Activated CD8-positive, alpha-beta T cell treated with anti-CD3 and anti-CD28 coated beads, Interleukin-2, amount 10 ng/mL, durations not matched to agents 7 days and 5 days (primary cell): ENCODE measurements at places on chromosomes 1 and 21. TPM values are rescaled to one million over a fixed set of nuclear protein-coding genes. Genes with fewer than 3 reads are reported as not detected.

DNA sequence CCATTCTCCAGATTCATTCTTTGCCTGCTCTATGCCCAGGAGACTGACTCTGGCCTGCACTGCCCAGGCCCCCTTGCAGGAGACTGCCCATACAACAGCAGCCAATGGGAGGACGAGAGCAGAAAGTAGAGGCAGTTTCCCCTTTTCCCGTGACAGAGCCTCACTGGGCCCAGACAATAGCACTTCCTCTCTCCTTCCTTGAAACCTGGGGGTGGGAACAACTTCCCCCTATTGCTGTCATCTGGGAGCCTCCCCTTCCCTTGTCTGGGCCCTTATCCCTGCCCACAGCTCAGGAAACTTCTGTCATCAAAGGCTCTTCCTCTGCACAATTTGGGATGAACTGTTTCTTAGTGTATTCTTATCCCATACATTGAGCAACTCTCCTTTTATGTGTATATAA lies 60.8 kb upstream of the KCNJ15 start:
- no peak overlapping the region for H3K4me3 ChIP-seq
- no peaks in the 10 kb centered on the region for H3K36me3 ChIP-seq
- no peak overlapping the region for H3K27ac ChIP-seq
- DNase-seq = no peak

- no peak for DNase-seq
- no peaks in the 10 kb centered on the region for H3K4me1 ChIP-seq
- peaks cover 31% of the 10 kb centered on the region for H3K27me3 ChIP-seq
- no peaks in the 10 kb centered on the region for H3K36me3 ChIP-seq
- no peak overlapping the region for H3K4me3 ChIP-seq
These were observed 16.4 kb downstream of the RGS8 start for GRCh38 chr1:182667848-182668505.

- no peaks in the 10 kb centered on the region for H3K27me3 ChIP-seq
- no peak overlapping the region for H3K4me3 ChIP-seq
- no peaks in the 10 kb centered on the region for H3K36me3 ChIP-seq
- H3K4me1 ChIP-seq = no peaks in the 10 kb centered on the region
These were observed 37.7 kb downstream of the MARK1 start for GRCh38 chr1:220565670-220566069.

DNA sequence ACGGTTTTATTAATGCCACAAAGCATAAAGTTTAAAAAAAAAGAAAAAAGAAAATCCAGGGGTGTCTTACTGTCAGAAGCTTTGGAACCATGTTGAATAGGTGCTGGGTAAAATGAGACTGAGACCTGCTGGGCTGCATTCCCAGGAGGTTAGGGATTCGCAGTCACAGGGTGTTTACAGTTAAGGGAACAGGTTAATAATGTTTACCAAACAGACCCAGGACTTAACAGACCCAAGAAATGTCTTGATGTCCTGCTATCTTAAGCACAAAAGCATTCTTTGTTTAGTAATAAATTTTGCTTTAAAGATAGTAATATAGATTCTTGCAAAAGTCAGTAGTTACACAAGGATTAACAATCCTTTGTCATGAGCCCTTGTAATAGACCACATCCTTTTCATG lies 54.7 kb downstream of the OLFML3 start:
- H3K4me3 ChIP-seq = no peak overlapping the region
- no peaks in the 10 kb centered on the region for H3K4me1 ChIP-seq
- no peak overlapping the region for H3K27ac ChIP-seq
- H3K36me3 ChIP-seq = no peaks in the 10 kb centered on the region
- H3K27me3 ChIP-seq = no peaks in the 10 kb centered on the region

- DNase-seq = no peak
- no peak overlapping the region for H3K27ac ChIP-seq
- H3K4me3 ChIP-seq = no peak overlapping the region
- H3K36me3 ChIP-seq = no peaks in the 10 kb centered on the region
- H3K4me1 ChIP-seq = no peaks in the 10 kb centered on the region
These were observed 1041.8 kb downstream of the PLA2G4A start for GRCh38 chr1:187870552-187870951.

- H3K36me3 ChIP-seq = no peaks in the 10 kb centered on the region
- no peak for DNase-seq
- H3K4me1 ChIP-seq = no peaks in the 10 kb centered on the region
- peaks cover 30% of the 10 kb centered on the region for H3K27me3 ChIP-seq
These were observed 159.4 kb upstream of the ATP1B1 start for GRCh38 chr1:168947041-168947440.

- no peak for DNase-seq
- peaks cover 5% of the 10 kb centered on the region for H3K27me3 ChIP-seq
- H3K36me3 ChIP-seq = no peaks in the 10 kb centered on the region
- H3K27ac ChIP-seq = no peak overlapping the region
These were observed 363.7 kb downstream of the SETD4 start for GRCh38 chr21:35696644-35697043.

DNA sequence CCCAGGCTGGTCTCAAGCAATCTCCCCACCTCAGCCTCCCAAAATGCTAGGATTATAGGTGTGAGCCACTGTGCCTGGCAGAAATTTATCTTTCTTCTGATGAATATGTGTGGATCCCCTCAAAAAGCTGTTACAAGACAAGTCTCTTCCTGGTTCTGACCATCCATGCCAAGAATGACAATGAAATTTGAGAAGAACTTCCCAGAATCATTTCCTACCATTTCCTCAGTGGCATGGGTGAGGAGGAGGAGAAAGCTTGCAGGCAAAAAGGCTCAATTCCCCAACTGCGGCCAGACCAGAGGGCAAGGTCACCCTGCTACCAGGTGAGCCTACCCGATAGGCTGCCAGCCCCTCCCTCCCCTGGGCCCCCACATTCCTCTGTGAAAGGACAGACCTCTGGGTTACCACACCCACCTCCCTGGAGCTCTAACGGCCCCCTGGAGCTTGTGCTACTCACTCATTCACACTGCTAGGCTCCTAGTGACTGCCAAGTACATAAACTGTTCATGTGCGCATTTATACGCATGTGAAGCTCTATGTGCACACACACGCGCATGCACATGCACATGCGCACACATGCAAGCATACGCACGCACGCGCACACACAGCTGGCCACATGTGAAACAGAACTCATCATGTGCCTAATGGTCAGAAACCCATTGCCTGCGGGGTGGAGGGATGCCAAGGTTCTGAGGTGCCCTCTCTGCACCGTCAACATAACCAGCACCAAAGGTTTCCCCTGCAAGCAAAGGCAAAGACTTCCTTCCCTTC lies 17.0 kb downstream of the MRAP start:
- H3K4me1 ChIP-seq = no peaks in the 10 kb centered on the region
- H3K27me3 ChIP-seq = no peaks in the 10 kb centered on the region
- no peak overlapping the region for H3K27ac ChIP-seq
- DNase-seq = no peak

DNA sequence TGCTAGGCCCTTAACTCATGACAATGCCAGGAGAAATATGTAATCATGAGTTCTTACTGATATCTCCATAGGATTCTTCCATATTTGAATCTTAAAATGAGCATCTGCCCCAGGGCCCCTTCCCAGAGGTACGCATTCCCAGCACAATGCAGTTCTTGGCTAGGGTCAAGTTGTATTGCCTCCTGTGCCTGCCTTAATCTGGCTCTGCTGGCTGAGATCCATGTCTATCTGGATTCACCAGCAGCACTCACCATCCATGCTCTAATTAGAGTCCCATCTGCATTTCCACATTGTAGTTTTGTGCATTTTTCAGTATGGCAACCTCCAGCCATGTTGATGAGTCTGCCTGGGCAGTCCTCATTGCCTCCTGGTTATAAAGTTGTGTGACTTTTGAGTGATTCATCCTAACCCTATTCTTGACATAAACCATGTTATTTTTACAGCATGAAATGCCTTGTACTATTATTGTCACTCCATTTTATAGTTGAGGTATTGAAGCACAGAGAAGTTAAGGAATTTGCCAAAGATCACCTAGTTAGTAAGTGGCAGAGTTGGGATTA lies 55.9 kb downstream of the CAMSAP2 start:
- no peak for DNase-seq
- peaks cover 1% of the 10 kb centered on the region for H3K27me3 ChIP-seq
- no peak overlapping the region for H3K4me3 ChIP-seq
- H3K27ac ChIP-seq = no peak overlapping the region
- no peaks in the 10 kb centered on the region for H3K36me3 ChIP-seq

DNA sequence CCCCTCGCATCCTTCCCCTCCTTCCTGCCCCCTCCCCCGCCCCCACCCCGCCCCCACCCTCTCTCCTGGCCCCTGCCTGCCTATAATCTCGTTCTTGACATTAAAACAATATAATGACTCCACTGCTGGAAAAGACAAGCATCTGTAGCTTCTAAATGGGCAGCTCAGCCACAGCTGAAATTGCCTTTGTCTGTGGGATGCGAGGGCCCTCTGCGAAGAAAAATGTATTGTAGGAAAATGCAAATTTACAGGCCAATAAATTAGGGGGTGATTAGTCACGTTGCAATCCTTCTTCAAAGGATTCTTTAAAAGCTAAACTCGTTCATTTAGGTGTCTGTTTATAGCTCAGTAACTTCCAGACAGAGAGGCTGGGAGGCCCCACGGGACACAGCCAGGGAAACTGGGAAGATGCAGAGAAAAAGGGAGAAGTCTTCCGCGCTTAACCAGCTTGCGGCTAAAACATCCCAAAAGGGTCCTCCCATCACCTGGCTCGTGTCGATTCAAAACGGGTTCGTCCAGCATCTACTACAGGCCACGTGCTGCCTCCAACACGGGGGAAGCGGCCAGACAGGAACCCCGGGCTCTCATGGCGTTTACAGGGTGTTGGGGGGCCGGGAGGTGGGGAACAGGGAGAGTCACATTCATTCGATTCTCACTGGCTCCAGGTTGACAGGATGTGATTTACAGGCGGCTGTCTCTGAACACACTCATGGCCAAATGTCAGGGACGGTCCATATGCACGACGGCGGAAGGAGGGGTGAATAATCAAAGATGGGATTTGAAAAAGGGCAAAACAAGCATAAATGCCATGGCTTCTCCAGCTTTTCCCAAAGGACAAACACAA lies 100.5 kb upstream of the ZBTB40 start:
- DNase-seq = no peak
- no peak overlapping the region for H3K27ac ChIP-seq
- no peaks in the 10 kb centered on the region for H3K36me3 ChIP-seq
- peaks cover 40% of the 10 kb centered on the region for H3K27me3 ChIP-seq
- H3K4me3 ChIP-seq = no peak overlapping the region
- peaks cover 2% of the 10 kb centered on the region for H3K4me1 ChIP-seq

DNA sequence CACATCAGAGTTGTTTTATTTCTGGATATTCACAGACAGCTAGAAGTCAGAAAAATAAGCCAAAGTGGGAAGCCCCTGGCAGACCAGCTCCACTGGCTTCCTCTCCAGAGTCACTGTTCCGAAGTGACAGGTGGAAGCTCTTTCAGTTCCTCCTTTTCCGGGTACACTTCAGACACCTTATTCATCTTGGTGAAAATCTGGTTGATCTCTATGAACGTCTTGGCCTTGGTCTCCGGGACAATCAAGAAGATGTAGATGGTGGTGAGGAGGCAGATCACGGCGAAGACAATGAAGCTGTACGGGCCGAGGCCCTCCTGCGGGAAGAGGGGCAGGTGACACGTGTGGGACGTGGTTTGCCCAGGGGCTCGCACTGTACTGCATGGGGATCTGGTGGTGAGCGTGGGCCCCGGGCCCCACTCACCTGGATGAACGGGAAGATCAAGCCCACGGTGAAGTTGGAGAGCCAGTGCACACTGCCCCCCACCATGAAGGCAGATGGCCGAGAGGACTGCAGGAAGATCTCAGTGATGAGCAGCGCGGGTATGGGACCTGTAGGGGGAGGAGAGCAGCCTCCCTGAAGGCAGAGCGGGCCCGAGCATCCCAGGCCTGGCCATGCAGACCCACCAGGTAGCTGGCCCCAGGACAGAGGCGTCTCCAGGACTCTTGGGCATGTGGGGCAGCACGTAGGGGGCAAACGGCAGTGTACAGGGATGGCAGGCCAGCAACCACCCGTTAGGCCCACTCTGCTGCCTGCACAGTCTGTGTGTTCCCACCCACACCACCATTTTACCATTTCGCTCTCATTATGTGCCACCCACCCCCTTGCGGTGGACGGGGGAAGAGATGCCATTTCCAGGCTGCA lies 11.5 kb upstream of the SLC2A7 start:
- peaks cover 5% of the 10 kb centered on the region for H3K36me3 ChIP-seq
- no peak overlapping the region for H3K27ac ChIP-seq
- H3K27me3 ChIP-seq = no peaks in the 10 kb centered on the region
- no peak overlapping the region for H3K4me3 ChIP-seq

DNA sequence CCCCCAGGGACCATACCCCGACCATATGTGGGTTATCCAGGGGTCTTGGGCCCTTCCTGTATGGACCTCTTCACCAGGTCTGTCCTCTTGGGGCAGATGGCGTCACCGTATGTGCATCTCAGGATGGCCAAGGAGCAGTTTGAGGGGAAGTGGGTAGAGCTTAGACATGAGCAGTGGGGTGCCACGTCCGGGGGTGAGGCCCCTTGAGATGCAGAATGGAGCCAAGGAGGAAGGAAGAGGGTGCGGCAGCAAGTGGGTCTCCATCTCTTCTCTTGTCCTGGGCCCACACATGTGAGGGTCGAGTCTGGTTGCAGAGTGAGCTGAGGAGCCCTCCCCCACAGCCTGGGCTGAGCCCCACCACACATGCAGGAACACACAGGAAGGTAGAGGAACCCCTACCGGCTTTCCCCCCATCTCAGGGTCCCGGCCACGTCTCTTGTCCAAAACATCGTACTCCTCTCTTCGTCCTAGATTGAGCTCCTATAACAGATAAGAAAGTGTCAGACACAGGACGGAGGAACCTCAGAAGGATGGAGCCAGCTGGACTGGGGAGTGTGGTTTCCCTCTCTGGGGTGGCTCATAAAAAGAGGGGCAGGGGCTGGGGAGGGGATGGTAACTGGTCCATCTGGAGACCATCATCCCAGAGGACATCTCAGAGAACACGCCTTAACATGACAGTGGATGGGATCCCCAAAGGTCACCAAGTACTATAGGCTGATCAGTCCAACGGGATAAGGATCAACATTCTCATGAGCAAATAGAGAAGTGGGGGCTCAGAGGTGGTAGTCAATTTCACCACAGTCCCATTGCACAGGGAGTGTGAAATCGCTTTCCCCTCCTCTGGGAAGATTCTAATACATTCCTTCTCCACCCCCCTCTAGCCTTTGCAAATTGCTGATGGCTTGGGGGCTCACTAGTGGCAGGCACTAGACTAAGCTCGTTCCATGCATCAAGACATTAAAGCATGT lies 79.9 kb downstream of the CD247 start:
- peaks cover 90% of the 10 kb centered on the region for H3K4me1 ChIP-seq
- peak overlapping the region; percentile 73 for H3K4me3 ChIP-seq
- no peaks in the 10 kb centered on the region for H3K27me3 ChIP-seq
- H3K36me3 ChIP-seq = peaks cover 77% of the 10 kb centered on the region
- peak overlapping the region; percentile 96 for H3K27ac ChIP-seq
- peak; percentile 67 for DNase-seq

Gene KRTAP19-1
- total RNA-seq = not detected

Gene MAP3K21
- total RNA-seq = 0.44 TPM

Gene GJC2
- total RNA-seq = 4.4 TPM

Gene CELA2B
- not detected for total RNA-seq

Gene RAB25
- total RNA-seq = not detected

Gene OR6N1
- not detected for total RNA-seq

Gene EFCAB14
- 85.1 TPM for total RNA-seq

Gene LMX1A
- not detected for total RNA-seq

Gene NBL1
- total RNA-seq = 40.1 TPM

Gene KCNJ6
- not detected for total RNA-seq

Gene USP25
- 51.1 TPM for total RNA-seq
